ENCODE measurements at places on chromosomes 11 and 22. TPM values are rescaled to one million over a fixed set of nuclear protein-coding genes. Genes with fewer than 3 reads are reported as not detected.
A peak's percentile ranks its signal among the peaks of the same experiment; 100 is the strongest.

- no peaks in the 10 kb centered on the region for H3K36me3 ChIP-seq
- peaks cover 3% of the 10 kb centered on the region for H3K4me1 ChIP-seq
- no peak overlapping the region for H3K4me3 ChIP-seq
- no peak overlapping the region for H3K27ac ChIP-seq
These were observed 109.2 kb downstream of the FAM76B start for GRCh38 chr11:95680169-95680929.

GRCh38 chr11:59550842-59551658 lies 39.7 kb downstream of the OR4D9 start:
- no peaks in the 10 kb centered on the region for H3K4me1 ChIP-seq
- DNase-seq: peak; percentile 84
- H3K27ac ChIP-seq: no peak overlapping the region

- no peaks in the 10 kb centered on the region for H3K4me1 ChIP-seq
- no peaks in the 10 kb centered on the region for H3K36me3 ChIP-seq
- no peaks in the 10 kb centered on the region for H3K27me3 ChIP-seq
- DNase-seq: peak; percentile 84
These were observed 22.4 kb upstream of the MYH9 start for GRCh38 chr22:36409911-36410756.

DNA sequence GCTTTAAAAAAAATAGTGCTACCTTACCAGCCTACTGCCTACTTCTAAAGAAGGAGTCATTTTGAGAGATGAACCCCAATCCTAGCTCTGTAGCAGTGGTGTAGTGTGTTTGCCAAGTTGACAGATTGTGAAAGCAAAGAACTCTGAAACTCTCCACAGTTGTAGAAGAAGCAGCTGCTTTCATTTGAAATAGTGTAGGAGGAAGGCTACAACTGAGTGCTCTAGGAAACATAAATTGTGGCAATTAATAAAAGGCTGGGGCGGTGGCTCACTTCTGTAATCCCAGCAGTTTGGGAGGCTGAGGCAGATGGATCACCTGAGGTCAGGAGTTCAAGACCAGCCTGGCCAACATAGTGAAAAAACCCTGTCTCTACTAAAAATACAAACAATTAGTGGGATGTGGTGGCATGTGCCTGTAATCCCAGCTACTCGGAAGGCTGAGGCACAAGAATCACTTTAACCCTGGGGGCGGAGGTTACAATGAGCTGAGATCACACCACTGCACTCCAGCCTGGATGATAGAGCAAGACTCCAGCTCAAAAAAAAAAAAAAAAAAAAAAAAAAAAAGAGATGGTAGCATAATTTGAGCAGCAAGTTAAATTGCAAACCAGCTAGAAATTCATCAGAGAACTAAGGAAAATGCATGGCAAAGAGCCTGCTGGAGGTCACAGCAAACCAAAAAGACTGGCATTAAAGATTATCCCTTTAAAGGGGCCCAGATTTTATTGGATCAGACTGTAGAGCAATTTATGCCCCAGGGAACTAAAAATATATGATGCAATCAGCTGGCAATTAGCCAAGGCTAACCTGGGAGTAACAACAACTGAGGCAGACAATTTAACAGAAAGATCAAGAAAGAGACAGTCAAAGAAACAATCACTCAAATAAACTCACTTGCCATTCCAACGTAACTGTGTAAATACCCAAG lies 112.6 kb downstream of the LUZP2 start:
- no peaks in the 10 kb centered on the region for H3K27me3 ChIP-seq
- no peak for DNase-seq
- no peak overlapping the region for H3K4me3 ChIP-seq
- H3K27ac ChIP-seq: no peak overlapping the region

DNA sequence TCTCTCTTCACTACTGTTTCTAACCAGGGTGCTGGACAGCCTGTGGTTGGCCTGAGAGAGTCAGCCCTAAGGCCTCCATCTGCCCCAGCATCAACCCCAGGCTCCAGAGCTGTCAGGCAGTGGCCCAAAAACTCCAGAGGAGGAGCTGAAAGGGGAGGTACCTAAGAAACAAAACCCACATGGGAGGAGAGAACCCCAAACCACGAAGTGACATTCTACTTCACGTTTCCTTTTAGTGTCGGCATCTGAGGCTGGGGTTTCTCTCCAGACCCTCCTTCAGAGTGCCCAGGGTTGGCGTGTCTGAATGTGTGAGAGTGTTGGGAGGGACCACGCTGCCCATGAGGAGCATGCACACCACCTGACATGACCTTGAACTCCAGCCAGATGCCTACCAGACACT lies 69.8 kb upstream of the NNMT start:
- no peak overlapping the region for H3K27ac ChIP-seq
- no peak for DNase-seq
- no peaks in the 10 kb centered on the region for H3K27me3 ChIP-seq
- H3K36me3 ChIP-seq: peaks cover 7% of the 10 kb centered on the region

DNA sequence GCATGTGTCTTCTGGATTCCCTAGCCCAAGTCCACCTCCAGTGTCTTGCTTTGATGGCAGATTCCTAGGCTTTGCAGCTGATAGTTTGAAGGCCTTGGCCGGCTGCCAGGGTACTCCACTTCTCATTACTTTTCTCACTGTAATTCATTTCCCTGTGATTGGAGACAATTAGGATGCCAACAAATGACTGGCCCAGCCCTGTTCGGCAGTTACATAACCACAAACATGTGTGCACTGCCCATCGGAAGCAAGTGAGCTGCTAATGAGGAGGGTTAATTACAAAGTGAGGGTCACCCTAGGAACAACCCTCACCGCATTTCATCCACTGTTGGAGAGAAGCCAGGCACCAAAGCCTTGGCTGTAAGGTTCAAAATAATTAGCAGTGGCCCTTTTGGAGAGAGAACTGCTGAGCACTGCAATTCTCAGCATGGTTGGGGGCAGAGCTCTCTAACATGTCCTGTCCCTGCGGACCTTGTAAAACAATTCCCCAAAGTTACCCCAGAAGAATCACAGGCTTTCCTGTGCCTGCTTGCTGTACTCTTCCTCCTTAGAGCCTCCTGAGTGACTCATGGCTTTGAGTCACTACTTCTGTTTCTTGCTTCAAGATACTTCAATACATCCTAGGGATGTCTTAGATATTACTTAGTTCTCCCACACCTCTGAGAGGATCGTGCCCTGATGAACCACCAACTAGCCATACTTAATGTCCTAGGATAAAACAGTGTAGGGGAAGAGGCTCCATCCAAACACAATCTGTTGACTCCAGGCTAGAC lies 109.7 kb upstream of the GALNT18 start:
- H3K27me3 ChIP-seq: no peaks in the 10 kb centered on the region
- DNase-seq: no peak
- H3K4me3 ChIP-seq: no peak overlapping the region
- no peaks in the 10 kb centered on the region for H3K36me3 ChIP-seq

- DNase-seq: no peak
- H3K27ac ChIP-seq: no peak overlapping the region
- no peaks in the 10 kb centered on the region for H3K36me3 ChIP-seq
These were observed 1180.8 kb downstream of the JRKL start for GRCh38 chr11:97570636-97571035.

DNA sequence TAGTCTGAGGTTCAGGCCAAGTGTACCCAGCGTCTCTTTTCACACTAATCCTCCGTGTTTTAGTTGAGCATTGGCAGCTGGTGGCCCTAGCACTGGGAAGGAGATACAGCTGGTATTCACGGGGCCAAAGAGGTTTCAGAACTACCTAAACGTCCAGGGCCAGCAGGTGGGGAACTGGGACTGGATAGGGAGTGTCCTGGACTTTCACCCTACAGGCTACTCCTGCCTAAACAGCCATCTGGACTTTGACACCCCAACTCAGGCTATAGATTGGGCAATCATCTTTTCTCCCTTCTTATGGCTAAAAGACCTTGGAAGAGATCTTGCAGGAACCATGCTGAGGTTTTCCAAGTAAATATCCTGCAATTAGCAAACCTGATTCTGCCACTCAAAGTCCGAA lies 2.8 kb downstream of the SPON1 start:
- DNase-seq: no peak
- no peak overlapping the region for H3K4me3 ChIP-seq
- no peak overlapping the region for H3K27ac ChIP-seq
- H3K36me3 ChIP-seq: no peaks in the 10 kb centered on the region
- H3K4me1 ChIP-seq: no peaks in the 10 kb centered on the region
- H3K27me3 ChIP-seq: no peaks in the 10 kb centered on the region

DNA sequence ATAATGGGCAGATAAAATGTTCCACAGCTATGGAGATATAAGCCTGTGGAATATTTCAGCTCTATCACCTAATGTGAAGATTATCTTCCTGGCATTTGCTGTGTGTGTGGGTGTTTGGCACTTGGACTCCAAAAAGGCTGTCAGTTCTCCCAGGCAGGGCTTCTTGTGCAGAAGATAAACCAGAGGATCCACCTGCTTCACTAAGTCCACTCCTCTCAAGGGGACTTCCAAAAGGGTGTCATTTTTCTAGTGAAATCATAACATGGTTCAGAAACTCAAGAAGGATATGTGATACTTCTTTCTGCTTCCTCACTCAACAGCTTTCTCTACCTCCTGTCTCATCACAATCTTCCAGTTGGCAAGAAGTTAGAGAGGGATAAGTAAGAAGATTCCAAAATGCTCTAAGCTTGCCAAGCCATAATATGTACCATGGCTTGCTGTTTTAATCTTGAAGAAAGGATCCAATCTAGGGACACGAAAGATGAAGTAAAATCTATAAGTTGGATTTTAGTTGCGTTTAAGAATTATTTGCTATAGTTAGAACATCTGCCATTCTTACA lies 206.2 kb upstream of the MTMR2 start:
- DNase-seq: no peak
- no peaks in the 10 kb centered on the region for H3K36me3 ChIP-seq

DNA sequence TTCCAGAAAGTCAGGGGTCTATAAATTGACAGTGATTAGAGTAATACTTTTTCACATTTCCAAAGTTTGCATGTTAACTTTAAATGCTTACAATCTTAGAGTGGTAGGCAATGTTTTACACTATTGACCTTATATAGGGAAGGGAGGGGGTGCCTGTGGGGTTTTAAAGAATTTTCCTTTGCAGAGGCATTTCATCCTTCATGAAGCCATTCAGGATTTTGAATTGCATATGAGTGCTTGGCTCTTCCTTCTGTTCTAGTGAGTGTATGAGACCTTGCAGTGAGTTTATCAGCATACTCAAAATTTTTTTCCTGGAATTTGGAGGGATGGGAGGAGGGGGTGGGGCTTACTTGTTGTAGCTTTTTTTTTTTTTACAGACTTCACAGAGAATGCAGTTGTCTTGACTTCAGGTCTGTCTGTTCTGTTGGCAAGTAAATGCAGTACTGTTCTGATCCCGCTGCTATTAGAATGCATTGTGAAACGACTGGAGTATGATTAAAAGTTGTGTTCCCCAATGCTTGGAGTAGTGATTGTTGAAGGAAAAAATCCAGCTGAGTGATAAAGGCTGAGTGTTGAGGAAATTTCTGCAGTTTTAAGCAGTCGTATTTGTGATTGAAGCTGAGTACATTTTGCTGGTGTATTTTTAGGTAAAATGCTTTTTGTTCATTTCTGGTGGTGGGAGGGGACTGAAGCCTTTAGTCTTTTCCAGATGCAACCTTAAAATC lies 5.3 kb downstream of the MALAT1 start:
- no peak for DNase-seq
- peaks cover 2% of the 10 kb centered on the region for H3K27me3 ChIP-seq
- H3K36me3 ChIP-seq: peaks cover 15% of the 10 kb centered on the region
- peak overlapping the region; percentile 100 for H3K4me3 ChIP-seq
- H3K4me1 ChIP-seq: peaks cover 2% of the 10 kb centered on the region

DNA sequence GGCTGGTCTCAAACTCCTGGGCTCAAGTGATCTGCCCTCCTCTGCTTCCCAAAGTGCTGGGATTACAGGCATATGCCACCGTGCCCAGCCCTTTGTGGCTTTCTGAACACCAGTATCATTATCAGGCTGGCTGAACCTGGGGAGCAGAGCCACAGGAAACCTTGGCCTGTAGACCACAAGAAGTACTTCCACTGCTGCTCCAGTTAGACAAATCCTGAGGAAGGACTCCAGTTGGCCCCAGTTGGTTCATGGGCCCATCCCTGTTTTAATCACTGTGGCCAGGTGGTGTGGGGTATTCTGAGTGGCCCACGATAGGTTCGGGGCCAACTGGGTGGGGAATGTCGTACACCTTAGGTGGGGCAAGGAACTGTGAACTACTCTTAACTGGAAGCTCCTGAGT lies 5.5 kb upstream of the DUSP18 start:
- no peak overlapping the region for H3K4me3 ChIP-seq
- H3K36me3 ChIP-seq: no peaks in the 10 kb centered on the region
- no peak for DNase-seq
- H3K27me3 ChIP-seq: no peaks in the 10 kb centered on the region

DNA sequence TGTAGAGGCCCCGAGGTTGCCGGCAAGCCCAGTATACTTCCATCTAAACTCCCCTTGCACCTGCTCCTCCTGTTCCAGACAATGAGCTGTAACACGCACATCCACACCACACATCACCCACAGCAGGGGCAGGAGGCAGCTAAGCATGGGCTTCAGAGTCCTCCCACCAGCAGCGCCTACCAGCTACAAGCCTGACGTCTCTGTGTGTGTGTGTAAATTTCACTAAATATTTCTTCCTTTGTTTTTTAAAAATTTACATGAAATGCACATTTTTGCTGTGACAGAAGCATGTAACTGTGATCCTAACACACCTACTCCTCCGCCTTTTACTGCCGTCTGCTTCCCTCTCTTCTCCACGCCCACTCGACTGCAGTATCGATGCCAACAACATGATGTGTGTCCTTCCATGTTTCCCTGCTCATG lies 29.4 kb upstream of the PACSIN2 start:
- H3K27me3 ChIP-seq: no peaks in the 10 kb centered on the region
- H3K27ac ChIP-seq: no peak overlapping the region
- H3K36me3 ChIP-seq: no peaks in the 10 kb centered on the region
- H3K4me1 ChIP-seq: no peaks in the 10 kb centered on the region

DNA sequence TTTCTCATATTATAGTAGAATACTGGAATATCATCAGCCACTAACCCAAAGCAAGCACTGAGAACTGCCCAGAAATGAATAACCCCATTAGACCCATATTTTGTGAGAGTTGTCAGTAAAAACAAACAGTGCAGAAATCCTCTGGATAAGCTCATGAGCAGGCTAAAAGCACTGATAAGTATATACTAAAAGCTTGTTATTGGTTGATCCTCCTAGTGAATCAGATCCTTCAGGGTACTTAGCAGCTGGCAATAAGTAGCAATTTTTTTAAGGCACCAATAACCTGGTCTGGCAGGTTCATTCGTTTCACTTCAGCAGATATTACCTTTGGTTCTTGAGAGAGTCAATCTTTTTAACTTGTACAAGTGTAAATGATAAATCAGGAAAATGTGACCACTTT lies 1.2 kb downstream of the NOX4 start:
- DNase-seq: no peak
- peak overlapping the region; percentile 88 for H3K4me3 ChIP-seq
- H3K36me3 ChIP-seq: no peaks in the 10 kb centered on the region
- H3K27me3 ChIP-seq: no peaks in the 10 kb centered on the region

- H3K27me3 ChIP-seq: no peaks in the 10 kb centered on the region
- no peaks in the 10 kb centered on the region for H3K4me1 ChIP-seq
- H3K27ac ChIP-seq: no peak overlapping the region
- DNase-seq: no peak
These were observed 1.2 kb downstream of the MAJIN start for GRCh38 chr11:64970731-64971151.

GRCh38 chr11:132728026-132728425 lies 804.3 kb downstream of the OPCML start:
- no peaks in the 10 kb centered on the region for H3K27me3 ChIP-seq
- no peak overlapping the region for H3K27ac ChIP-seq
- H3K4me1 ChIP-seq: no peaks in the 10 kb centered on the region
- H3K36me3 ChIP-seq: no peaks in the 10 kb centered on the region

LRRC75B gene
- 15.0 TPM for total RNA-seq

SLC5A1 gene
- total RNA-seq: not detected

RNF26 gene
- total RNA-seq: 16.8 TPM

TRIM48 gene
- total RNA-seq: not detected

MMP11 gene
- total RNA-seq: 1.3 TPM
